NCI-H146 (cell line): ENCODE measurements at places on chromosomes 2 and 18.
A peak's percentile ranks its signal among the peaks of the same experiment; 100 is the strongest.

DNA sequence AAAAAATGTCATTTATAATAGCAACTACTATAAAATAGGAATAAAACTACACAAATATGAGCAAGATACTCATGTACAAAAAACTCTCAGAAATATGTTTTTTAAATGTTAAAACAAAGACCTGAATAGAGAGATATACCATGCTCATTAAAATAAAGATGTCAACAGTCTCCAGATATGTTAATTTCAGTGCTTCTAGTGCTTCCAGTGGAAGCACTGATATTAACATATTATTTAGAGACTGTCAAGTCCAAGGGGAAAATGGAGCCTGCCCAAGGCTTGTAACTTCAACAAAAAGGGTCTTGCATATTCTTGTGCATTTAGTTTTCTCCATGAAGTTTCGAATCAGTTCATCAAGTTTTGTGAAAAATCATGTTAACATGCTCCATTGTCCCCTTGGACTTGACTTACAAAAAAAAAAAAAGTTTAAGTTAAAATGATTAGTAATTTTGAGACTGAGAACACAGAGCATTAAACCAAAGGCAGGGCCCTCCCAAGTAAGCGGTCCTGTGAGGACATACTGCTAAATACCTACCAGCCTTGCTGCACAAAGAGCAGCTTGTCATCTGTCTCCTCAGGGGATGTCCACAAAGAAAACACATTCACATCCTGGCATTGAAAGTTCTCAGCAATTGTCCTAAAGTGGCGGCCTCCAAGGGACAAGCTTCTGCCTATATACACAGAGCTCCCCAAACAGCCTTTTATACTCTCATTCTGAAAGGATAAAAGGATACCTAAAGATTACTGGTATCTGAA is 501.9 kb upstream of the CHAC2 start:
- no peak for DNase-seq

DNA sequence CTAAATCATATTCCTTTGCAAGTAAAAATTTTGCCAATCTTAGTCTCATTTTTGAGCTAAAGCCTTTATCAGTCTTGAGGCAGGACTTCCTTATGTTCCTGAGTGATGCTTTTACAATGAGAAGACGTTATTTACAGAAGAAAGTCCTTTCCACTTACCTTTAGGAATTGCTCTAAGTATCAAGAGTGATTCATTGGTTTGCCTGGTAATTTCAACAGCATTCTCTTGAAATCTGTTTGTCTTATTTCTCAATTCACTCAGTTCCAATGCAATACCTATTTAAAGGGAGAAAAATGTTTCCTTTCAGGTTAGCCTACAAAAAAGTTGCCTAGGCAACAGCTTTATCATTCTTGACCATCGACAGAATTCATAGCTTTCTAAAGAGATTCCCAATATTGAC is 137.2 kb downstream of the LAMA1 start:
- no peak for DNase-seq

DNA sequence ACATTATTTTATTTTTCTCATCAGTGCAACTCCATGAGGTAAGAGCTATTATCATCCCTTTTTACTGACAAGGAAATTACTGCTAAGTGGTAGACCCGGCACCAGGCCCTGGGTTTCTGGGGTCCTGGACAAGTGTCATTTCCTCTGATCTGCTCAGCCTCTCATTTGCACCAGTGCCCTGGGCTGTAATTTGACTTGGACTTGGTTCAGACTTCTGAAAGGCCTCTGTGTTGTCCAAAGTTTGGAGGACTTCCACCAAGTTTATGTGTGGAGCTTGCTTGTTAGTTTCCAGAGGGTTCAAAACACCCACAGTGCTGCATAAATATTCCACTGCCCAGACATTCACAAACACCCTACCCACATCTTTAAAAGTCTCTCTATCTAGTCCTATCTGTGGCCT is 44.0 kb upstream of the PPP1CB start:
- no peak for DNase-seq

- peak; percentile 38 for DNase-seq
Observed at GRCh38 chr2:181764095-181764963, 84.0 kb upstream of the NEUROD1 start.

DNA sequence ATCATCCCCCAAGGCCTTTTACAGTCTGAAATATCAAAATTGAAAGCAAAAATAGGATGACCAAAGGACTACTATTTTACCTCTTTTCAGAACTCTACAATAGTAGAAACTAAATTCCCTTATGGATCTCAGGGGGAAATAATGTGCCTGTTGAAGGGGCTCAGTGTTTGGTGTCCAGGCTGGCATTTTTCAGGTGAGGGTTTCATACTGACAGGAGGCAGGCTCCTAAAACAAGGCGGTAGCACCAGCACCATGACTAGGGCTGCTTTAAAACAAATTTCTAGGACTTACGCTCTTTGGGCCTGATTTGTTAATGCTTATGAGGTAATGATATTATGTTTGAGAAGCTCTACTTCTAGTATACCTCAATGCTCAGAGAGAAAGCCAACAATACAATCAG is 5.2 kb upstream of the BOLA3 start:
- DNase-seq: no peak

- DNase-seq: no peak
Observed at GRCh38 chr2:212484563-212485080, 54.0 kb downstream of the ERBB4 start.

GRCh38 chr18:28963481-28963880 is 786.6 kb upstream of the CDH2 start:
- no peak for DNase-seq

GRCh38 chr2:73993376-73993775 is 8.7 kb downstream of the TET3 start:
- DNase-seq: no peak

DNA sequence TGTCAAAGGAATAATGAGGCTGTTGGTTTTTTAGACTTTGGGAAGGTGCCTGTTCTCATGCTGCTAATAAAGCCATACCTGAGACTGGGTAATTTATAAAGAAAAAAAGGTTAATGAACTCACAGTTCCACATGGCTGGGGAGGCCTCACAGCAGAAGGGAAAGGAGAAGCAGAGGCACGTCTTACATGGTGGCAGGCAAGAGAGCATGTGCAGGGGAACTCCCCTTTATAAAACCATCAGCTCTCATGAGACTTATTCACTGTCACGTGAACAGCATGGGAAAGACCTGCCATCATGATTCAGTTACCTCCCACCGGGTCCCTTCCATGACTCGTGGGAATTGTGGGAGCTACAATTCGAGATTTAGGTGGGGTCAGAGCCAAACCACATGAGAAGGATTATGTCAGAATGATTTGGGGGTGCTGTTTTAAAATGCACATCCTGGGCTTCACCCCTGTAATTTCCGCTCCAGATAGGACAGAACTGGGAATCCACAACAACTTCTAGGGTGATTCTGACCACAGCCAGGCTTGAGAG is 37.8 kb downstream of the TCF7L1 start:
- DNase-seq: no peak
